ENCODE measurements at places on chromosomes 6 and 20.

DNA sequence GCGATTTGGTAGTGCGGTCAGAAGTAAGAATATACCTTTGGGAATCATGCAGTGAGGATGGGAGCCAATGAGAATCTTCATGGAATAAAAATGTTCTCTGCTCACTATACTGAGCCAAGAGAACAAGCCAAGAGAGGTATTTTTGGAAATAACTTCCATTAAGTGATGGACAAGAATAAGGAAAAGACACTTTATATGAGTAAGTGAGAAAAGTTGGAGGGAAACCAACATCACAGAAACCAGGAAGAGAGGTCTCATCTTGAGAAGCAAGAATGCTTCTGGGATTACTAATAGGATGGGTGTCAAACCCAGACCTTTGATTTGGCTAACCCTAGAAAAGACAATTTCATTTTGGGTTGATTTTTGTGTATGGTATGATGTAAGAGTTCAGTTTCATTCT is 181.2 kb upstream of the JAG1 start:
- no peak for ATAC-seq

GRCh38 chr6:112037783-112038216 is 16.1 kb upstream of the CCN6 start:
- peak; percentile 90 for ATAC-seq

DNA sequence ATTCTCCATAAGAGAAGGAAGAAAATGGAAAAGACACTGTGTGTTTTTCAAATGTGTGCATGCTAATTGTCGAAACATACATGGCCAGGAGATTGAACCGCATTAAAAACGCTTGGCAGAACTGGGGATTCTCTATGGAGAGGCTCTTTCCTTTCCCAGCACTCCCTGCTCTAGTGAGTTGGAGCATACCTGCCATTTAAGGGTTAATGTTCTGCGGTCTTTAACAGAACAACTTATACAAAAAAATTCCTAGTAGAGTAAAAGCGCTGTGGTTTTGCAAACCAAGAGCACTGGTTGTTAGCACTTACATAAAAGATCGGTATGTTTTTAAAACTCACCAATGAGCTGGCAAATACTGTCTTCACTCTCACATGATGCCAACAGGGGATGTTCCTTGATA is 1.5 kb downstream of the TAGAP start:
- no peak for ATAC-seq

GRCh38 chr20:25247000-25247517 is 826 bp upstream of the PYGB start:
- peak; percentile 58 for ATAC-seq

DNA sequence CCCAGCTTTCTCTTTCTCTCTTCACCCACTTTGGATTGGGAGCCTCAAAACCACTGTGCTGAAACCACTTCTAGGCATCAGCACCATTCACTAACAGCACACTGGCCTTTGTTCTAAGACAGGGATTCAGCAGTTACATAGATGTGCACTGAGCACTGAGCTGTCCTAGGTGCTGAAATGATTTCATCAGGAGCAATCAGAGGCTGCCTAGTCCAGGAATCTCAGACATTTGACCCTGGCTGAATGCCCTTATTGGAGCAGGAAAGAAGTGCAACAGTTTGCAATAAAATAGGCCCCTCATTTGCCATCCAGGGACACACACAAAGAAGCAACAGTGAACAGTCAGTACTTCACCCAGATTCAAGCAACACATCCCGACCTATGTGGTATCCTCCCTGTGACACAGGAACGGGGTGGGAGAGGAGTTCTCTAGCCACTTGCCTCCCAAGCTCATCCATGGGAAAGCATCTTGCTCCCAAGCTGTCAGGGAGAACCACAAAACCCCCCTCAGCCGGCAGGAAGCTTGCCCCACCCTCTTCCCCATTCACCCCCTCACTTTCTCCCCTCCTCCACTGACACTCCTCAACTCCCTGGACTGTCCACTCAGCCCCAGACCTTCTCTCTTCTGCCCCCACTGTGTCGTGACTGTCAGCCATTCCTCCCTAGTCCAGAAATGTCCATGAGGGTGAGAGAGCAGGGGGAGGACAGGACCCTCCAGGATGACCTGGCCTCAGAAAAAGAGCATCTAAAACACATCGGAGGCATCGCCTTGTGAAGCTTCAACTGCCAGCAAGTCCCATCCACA is 304.4 kb downstream of the PREX1 start:
- no peak for ATAC-seq

GRCh38 chr20:36744764-36745191 is 1.1 kb downstream of the NDRG3 start:
- no peak for ATAC-seq

- peak; percentile 50 for ATAC-seq
Observed at GRCh38 chr20:17835240-17835933, 133.2 kb downstream of the SNX5 start.

- no peak for ATAC-seq
Observed at GRCh38 chr6:127816643-127817042, 84.2 kb downstream of the THEMIS start.

- ATAC-seq, result no peak
Observed at GRCh38 chr6:73000460-73000859, 224.8 kb downstream of the KHDC1L start.

GRCh38 chr20:34420146-34420545 is 57.1 kb downstream of the ITCH start:
- no peak for ATAC-seq

DNA sequence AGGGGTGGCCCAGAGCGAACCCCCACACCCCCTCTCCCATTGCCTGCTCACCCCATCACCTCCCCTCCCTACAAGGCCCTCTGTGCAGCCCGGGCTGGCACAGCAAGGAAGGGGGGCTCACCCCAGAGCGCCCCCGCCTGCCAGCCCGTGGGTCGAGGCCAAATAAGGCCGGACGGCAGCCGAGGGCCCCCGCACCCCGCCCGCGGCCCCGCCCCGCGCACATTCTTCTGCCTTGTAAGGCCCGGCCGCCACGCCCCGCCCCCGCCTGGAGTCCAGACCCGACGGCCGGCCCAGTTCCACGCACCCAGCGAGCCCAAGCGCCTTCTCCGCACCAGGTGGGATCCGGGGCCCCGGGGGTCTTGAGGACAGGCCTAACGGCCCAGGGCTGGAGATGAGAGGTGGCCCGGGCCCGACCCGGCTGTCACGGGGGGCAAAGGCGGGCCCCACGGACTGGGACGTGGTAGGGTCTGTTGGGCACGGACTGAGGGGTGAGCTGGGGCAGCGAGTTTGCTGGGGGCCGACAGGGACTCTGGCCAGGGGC is at the start of gene MYL9:
MYL9 (plus strand) TSS at position 293 of the 541 bp plus-strand sequence. CDS start 3,366 bp downstream, outside the sequence.
- ATAC-seq, result peak; percentile 89

GRCh38 chr6:73636048-73636447 is 17.7 kb downstream of the SLC17A5 start:
- ATAC-seq, result no peak

DNA sequence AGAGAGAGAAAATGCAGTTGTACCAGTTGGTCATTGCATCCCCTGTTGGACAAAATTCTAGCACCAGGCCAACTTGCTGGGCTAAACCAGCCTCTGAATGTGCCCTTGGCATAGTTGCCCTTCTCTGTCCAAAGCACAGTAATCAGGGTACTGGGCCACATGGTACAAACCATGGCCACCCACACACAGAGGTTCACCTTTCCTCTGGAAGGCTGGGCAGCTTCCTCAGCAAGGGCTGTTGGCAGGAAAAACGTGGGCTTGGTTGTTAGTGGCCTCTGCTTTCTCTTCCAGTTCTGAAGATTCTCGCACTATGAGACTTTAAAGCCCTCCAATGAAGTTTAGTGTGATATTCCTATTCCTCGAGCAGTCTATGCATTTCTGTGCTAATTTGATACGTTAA is 706 bp downstream of the DDO start:
- no peak for ATAC-seq

DNA sequence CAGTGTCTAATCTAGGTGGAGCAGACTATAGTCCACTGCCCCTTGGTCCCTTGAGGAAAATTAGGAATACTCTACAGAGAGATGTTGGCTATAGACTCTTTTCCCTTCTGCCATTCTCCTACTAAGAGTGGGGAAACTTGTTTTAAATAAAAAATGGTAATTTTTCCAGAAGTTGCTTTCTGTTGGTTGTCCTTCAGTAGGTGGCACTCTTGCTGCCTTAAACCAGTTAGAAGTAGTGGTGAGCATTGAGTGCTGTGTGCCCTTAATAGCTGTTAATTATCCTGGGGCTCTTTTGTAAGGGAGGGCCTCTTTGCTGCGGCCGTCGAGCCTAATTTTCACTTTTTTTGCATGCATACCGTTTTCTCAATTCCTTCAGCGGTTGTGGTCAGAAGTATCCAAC is 2.8 kb downstream of the CMTR1 start:
- ATAC-seq, result no peak

- ATAC-seq, result no peak
Observed at GRCh38 chr20:50598074-50598473, 87.9 kb downstream of the PTPN1 start.

DNA sequence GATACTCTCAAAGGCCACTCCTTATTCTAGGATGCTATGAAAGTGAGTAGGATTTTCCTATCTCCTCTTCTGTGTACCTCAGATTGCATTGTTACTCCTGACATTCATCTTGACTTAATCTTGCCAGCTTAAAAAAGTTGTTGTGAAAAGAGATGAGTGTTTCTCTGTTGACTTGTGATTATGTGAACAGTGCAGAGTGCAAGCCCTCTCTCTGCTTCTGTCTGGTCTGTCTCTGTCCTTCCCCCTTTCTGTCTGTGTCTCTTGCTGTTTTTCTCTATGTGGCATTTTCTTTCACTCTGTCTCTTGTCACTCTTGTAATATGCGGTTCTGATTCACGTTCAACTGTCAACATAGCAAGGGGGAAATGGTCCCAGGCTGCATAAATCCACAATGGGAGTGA is 306.6 kb downstream of the FARS2 start:
- ATAC-seq, result no peak

- no peak for ATAC-seq
Observed at GRCh38 chr6:3561725-3562124, 104.9 kb upstream of the SLC22A23 start.

GRCh38 chr6:10297832-10298231 is 117.0 kb downstream of the TFAP2A start:
- no peak for ATAC-seq

DNA sequence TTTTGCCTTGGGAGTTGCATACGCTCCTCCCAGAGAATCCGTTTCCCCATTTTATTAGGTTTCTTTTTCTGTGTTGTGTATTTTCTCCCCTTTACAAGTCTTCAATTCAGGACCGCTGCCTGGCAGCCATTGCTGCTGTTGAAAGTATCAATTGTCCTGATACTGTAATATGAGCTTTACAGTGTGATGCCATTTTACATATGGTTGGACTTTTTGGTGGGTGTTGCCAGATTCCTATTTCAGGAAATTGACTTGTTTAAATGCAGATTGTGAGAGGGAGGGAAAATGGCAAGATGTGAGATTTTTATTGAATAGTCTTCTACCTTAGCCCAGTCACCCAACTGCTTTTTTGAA is 1.2 kb downstream of the PANK2 start:
- ATAC-seq, result no peak

DNA sequence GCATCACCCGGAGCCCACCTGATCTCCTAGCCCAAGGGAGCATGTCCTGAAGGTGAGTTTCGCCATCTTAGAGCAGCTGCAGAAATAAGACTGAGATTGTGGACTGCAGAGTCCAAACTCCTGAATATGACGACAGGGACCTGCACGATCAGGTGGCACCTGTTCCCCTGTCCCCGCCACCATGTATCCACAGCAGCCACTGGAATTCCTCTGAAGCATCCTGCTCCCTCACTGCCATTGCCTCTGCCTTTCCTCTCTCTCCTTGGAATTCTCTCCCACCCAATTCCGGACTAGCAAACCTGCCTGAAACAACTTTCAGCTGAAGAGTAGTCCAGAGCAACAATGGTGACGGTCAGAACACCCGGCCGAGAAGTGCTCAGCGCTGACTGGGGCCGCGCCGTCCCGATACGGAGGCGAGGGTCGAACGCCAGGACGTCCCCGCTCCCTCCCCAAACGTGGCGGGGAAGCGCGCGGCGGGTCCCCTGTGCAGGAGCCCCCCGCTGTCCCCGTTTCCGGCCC is 694 bp upstream of the FAM120B start:
- ATAC-seq, result peak; percentile 29

DNA sequence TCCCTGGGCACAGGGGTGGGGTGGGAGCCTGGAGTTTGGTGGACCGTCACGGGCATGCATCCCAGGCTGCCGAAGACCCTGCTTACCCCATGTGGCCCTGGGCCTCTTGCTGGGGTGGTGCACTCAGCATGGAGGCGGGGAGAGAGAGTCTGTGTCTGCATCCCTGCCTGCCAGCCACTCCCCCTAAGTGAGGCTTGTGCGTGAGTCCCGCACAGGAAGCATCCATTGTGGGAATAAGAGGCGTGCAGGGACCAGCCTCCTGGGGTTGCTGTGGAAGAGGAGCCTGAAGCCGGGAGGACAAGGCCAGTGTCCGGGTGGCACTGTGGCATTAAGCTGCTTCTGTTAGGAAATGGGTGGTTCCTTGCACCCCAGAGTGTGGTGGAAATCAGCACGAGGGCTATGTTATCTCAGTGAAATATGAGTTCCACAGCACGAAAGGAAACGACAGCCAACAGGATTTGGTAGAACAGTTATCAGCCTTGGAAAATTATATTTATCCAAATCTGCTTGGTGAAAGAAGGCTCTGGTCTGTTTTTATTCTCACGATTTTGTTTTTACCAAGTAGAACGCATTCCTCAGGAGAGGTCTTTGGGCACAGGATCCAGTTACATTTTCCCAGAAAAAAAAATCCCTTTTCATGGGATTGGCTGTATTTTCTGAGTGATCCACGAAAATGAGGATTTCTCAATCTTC is 35.7 kb downstream of the CDH4 start:
- ATAC-seq, result no peak

DNA sequence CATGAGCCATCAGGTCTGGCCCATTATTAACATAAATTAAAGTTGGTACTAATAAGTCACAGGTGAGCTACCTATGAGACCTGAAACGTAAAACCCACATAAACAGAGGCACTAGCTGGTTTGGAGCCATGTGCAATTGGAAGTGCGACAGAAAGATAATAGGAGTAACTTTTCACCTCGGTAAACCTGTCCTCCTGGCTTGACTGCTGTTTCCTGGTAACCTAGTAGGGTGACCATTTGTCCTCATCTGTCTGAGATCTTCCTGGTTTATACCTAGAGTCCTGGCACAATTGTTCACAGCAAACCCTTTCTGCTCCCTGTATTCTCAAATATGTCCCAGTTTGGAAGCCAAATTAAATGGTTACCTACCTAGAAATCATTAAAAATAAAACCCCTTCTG is 7.4 kb downstream of the TBC1D20 start:
- no peak for ATAC-seq

DNA sequence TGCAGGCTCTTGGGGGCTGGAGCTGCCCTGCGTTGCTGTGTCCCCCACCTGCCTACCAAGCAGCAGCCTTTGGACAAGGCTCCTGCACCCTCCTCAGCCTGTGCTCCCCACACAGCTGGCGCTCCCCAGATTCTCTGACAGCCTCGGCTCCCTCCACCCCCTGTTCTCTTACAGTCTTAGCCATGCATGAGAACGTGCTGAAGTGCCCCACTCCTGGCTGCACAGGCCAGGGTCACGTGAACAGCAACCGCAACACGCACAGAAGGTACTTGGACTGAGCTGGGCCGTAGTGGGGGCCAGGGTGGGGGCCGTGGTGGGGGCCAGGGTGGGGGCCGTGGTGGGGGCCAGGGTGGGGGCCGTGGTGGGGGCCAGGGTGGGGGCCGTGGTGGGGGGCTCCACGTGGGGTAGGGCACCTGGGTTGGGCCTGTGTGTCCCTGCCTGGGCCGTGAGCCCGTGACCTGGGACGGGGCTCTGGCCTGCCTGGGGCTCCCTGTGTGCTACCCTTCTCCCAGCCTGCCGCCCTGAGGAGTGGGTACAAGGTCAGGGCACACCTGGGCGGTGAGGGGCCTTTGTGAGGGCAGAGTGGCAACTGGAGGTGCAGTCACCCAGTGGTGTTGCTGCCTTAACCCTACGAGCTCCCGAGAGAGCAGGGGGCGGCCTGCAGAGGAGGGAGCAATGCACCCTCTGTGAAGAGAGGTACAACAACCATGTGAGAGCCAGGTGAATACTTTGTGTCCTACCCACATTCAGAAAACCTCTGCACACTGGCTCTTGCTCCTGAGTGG is 43.5 kb upstream of the PCMTD2 start:
- no peak for ATAC-seq
